ENCODE measurements at places on chromosomes 2 and 18.

GRCh38 chr2:197309691-197310231 is 819 bp downstream of the ANKRD44 start:
- no peak for DNase-seq

DNA sequence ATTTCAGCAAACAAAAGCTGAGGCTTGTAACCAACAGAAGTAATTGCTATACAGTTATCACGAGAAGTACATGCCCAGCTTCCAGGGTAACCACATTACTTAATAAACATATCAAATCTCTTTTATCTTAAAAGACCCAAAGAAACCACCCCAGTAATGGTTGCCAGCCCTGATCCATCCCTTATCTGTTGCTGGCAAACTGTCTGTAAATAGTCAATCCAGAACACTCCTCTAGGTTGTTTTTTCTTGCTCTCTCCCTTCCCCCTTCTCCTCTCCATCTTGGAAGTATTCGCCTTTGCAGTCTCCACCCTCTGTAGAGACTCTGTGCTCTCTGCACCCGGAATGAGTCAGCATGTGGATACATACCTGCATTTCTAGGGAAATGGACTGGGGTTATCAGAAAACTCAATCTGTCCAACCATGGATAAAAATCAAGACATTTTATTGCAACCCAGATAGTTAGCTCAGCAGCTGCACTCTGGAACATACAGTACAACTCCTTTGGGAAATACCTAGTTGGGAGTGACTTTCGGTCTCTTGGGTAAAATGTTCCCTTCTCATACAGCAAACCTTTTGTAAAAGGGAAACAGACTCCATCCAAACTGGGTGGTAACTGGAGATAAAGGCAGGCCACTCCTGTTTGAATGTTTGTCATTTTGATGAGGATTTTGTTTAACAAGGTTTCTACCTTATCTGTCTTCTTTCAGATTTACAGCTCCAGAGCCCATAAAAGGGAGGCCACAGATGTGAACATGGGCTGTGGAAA is 123.5 kb upstream of the FOSL2 start:
- DNase-seq, result no peak

DNA sequence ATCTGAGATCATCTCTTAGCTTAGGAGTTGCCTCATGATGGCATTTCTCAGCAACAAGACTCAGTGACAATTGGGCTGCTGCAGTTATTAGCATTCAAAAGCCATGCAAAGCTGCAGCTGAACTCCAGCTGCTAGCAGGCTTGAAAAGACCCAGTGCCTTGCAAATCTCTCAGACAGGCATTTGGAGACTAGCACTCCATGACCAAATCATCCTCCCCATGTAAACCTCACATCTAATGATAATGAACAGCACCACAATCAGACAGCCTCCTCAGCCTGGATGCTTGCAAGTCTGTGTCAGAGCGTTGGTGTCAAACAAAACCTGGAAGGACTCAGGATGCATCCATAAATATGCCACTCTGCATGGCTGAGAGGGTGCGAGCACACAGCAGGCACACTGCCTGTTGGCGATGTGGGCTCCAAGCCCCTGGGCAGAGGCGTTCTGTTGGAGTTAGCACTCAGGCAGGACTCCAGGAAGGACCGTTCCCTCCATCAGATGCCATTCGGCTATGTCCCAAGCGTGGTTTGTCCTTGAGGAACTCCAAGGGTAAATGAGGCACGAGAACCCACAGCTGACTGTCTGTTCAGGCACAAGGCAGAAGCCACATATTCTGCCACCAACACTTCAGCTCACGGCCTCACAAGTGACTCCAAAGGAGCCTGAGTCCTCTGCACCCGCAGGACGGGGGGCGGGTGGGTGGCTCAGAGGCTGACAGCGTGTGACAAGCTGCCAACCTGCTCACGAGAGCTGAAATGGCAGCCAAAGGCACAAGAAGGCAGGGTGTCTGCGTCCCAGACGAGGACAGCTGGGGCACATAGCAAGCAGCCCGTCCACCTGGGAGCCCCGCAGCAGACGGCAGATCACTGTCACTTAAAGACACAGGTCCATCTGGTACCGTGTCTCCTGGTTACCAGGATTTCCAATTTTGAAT is 183.8 kb downstream of the MYT1L start:
- DNase-seq, result no peak

- DNase-seq, result no peak
Observed at GRCh38 chr18:58322464-58322863, 278.4 kb downstream of the NEDD4L start.

DNA sequence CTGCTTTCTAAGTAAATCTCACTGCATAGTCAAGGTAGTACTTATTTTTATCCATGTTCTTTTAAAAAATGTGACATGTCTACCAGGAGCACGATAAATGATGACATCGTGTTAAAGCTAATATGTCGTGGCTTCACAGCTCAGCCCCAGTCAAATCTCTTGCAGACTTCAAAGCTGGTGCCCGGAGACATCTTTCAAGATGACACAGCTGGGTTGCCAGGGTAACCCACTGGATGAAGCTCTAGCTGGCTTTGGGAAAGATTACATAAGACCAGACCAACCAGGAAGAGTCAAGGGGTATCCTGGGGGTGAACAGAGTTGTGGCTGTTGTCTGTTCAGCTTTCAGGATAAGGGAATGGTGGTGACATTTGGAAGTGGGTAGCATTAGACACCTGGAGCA is 67.8 kb downstream of the VSNL1 start:
- DNase-seq, result no peak

GRCh38 chr2:224885291-224885690 is 157.0 kb downstream of the DOCK10 start:
- no peak for DNase-seq

- no peak for DNase-seq
Observed at GRCh38 chr2:239274391-239275043, 126.3 kb downstream of the HDAC4 start.

DNA sequence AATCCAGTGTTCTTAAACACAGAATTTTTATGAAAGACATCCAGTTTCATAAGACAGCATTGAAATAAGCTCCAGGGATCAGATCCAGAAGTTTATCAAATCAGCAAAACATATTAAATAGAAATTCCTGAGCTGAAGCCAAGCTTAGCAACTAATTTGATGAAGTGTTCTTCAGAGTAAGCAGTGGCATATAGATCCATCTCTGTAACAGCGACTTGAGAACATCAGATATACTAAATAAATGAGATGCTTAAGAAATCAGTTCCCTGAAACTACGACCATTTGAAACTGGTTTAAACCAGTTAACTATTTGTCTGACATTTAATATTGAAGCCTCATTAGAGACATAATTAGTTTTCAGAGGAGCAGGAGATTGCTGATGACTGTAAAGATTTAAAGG is 34.1 kb downstream of the PPP1R1C start:
- no peak for DNase-seq

- DNase-seq, result no peak
Observed at GRCh38 chr2:178295115-178295514, 100.8 kb downstream of the OSBPL6 start.

GRCh38 chr2:217999595-217999959 is 3.2 kb downstream of the TNS1 start:
- no peak for DNase-seq

DNA sequence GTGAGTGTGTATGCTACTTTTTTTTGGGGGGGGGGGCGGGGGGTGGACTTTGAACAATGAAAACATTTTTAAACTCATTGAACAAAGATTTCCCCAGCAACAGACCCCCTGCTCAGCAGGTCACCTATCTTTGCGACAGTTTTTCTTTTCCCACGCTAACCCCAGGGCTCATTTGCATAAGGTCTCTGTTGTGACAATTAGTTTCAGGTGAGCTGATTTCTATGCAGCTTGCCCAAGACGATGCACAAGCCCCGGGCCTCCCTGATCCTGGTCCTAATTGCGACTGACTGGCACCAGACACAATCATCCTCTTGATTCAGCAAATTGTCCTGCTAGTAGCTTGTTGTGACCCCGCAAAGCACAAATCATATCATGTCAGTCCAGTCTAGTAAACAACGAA is 40.3 kb downstream of the ZEB2 start:
- no peak for DNase-seq

DNA sequence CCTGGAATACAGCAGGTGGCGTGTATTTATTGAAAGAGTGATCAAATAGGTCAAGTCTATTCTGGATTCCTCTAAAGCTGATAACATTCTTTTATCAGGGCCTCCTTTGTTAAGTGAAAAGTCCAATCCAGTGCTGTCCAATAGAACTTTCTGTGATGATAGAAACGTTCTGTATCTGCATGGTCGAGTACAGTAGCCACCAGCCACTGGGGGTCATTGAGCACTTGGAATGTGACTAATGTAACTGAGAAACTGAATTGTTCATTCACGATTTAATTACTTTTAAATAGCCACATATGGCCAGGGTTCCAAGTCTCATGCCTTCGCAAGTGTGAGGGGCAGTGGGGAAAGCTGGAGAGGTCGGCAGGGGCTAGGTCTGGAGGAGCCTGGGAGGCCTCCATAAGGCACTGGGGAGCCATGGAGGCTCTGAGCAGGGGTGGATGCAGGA is 20.5 kb downstream of the SH2D6 start:
- DNase-seq, result no peak

DNA sequence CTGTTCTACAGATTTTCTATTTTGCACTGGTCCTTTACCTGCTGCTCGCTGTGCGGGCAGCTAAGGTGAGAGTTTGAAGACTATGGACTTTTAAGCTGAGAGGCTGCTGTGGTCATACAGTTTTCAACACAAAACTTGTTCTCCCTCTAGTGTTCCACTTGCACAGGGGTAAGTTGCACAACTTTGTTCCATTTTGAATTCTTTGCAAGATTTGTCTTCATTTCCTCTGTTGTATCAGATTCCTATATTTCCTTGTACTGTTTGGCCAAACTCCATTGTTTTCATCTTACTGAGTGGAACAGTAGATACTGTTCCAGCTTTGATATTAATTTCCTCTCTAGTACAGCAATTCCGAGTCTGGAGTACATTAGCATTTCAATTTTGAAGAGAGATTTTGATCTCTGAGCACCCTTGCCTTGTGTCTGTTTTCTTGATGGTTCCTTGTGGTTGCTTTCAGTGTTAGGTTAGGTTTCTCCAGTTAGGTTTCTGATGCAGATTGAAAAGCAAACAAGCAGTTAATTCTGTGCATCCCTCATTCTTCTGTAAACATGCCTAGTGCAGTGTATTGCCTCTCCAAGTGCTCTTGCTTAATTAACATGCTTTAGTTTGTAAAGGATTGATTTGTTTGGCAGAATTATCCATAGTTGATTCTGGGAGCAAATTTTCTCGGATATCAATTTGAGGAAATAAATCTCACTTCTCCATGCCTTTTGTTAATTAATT is 188.8 kb downstream of the PTPRM start:
- DNase-seq, result no peak

DNA sequence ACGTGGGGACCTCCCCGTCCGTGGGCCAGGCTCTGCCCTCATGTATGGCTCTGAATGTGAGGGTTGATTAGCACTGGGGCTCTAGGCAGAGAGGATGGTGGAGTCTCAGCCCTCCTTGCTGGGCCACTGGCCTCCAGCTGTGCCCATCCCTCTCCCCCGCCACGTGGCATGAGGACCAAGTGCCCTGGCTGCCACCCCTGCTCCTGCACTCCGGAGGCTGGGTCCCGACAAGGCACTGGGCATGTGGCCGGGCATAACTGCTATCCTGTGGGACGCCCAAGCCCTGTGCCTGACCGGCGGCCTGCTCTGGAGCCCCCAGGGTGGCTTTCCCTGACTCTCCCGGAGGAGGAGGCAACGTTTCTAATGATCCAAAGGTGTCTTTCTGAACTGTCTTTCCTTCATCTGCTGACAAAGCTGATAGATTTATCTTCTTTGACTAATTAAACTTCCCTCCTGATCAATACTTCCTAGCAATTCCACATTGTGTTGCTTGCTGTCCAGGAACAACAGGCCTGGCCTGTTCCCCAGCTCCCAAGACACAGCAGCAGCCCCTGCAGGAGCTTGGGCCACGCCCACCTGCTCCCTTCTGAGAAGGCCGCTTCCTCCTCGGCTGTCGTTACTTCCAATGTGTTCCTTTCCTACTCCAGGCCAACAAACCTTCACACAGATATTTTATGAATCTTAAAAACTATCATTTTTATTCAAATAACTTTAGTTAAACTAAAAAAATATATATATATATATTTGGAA is 132.0 kb downstream of the SNTG2 start:
- no peak for DNase-seq

- no peak for DNase-seq
Observed at GRCh38 chr18:33616556-33616955, 38.5 kb downstream of the ASXL3 start.

DNA sequence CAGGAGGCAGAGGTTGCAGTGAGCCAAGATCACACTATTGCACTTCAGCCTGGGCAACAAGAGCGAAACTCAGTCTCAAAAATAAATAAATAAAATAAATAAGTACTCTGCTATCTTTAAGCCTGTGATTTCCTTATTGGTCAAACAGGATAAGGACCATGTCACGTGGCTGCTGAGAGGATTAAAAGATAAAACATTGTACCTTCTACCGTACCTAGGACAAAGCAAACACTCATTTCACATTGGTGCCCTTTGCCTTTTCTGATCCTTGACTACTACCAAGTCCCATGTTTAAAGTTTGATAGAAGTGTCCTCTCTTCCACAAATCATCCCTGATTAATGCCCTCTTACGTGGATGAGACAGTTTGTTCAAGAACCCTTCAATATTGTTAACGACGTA is 120.2 kb upstream of the TFCP2L1 start:
- DNase-seq, result no peak

DNA sequence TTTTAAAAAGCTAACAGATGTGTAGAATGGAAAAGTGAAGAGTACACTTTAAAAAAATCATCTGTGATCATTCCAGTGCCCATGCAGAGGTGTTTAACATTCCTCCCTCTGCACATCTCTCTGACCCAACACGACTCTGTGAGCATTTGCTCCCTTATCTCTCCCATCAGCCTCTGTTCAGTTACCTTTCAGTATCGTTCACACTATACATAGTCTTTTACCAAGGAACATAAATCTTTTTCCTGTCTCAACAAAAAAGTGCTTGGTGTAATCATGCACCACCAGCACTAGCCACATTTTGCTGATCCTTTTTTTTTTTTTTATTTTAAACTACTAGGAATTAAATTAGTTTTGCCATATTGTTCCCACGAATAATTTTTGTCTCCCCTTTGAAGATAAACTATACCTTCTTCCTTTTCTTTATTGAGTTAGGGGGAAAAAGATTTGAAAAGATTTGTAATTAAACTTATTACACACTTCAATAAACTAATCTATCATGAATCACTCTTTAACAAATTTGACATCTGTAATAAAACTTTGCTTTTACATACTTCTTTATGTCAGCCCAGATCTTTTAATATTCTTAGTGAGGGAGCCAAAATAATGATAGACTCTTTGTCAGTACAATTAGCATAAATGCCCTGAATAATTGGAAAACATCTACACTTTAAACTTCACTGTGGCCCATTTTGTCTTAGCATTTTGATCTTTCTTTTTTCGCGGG is 489.8 kb upstream of the FANCL start:
- DNase-seq, result no peak

- DNase-seq, result no peak
Observed at GRCh38 chr18:2881840-2882195, 35.0 kb downstream of the EMILIN2 start.

- DNase-seq, result no peak
Observed at GRCh38 chr2:100107906-100108647, 34.3 kb downstream of the AFF3 start.

- DNase-seq, result no peak
Observed at GRCh38 chr2:172953411-172953810, 122.2 kb upstream of the MAP3K20 start.

GRCh38 chr18:37532917-37533316 is 32.7 kb downstream of the CELF4 start:
- DNase-seq, result no peak
